ENCODE measurements at places on chromosomes 2 and 18.

GRCh38 chr2:69154106-69154505, 141.1 kb downstream of the ANTXR1 start:
- no peak for DNase-seq

DNA sequence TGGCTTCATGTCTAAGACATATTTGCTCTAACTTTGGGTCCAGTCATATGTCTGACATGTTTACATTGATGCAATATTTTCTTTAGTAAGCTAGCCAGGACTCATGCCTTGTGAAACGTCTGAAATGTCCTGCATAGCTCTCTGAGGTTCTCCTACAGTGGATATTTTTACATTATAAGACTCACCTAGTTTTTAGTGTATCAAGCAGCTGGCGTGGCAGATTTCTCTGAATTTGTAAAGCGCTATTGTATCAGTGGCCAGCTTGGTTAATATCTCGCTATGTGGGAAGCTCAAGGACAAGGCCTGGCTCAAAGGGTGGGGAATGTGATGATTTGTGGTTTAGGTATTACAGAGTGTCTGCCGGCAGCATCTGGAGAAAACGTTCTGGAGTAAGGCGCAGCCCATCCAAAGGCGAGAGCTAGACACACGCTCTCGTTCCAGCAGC, 164.3 kb downstream of the LTBP1 start:
- DNase-seq = no peak

DNA sequence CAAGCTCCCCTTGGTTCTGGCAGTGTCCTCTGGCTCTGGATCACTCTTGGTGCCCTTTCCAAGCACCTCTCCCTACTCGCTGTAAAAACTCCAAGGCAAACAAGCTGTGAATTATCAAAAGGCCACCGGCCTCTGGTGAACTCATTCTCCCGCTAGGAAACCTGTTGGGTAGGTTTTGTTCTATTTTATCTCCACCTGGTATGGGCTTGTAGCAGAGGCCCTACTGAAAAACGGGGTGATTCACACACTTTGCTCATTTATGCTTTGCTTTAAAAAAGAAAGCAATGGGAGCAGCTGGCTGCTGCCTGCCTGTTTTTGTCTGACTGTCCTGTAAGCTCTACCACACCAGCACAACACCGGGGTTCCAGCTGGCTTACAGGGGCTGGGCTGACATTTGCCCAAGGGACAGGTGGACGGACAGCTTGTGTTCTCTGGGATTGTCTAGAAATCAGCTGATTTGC, 56.8 kb downstream of the SH3BP4 start:
- no peak for DNase-seq

- DNase-seq = no peak
These were observed 183.2 kb downstream of the CYRIA start for GRCh38 chr2:16482460-16482859.
